ENCODE measurements at places on chromosomes 6 and 20.

- no peak for DNase-seq
These were observed 8.6 kb downstream of the SULF2 start for GRCh38 chr20:47776639-47777038.

- DNase-seq = no peak
These were observed 505.4 kb upstream of the CITED2 start for GRCh38 chr6:139879823-139880356.

GRCh38 chr6:42933205-42933604 lies 3.9 kb downstream of the CNPY3 start:
- no peak for DNase-seq

- DNase-seq = peak; percentile 64
These were observed 55.5 kb upstream of the SGK1 start for GRCh38 chr6:134373282-134373922.

GRCh38 chr6:151130329-151130728 lies 109.4 kb upstream of the AKAP12 start:
- no peak for DNase-seq

DNA sequence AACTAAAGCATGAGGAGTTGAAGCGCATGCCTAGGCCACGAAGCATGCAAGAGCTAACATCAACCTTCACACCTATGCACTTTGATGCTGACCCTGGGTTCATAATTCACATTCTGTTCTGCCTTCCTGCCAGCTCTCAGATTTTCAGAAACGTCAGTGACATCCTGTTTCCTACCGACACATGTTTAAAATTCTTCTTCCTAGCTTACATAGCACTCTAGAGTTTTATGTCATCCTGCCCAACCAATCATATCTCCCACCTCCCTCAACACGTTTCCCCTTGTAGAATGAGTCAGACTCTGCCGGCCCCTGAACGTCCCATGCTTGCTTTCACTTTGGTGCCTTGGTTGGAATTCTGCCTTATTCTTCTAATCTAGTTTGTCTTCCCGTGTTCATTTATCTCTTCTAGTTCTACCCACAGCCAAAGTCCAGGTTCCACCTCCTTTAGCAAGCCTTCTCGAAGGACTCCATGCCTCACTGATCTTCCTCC lies 97.2 kb upstream of the MAP7 start:
- DNase-seq = peak; percentile 41

GRCh38 chr6:56953597-56954402 lies 1.1 kb upstream of the BEND6 start:
- DNase-seq = peak; percentile 45

- no peak for DNase-seq
These were observed 5.6 kb upstream of the CFB start for GRCh38 chr6:31940256-31940664.

DNA sequence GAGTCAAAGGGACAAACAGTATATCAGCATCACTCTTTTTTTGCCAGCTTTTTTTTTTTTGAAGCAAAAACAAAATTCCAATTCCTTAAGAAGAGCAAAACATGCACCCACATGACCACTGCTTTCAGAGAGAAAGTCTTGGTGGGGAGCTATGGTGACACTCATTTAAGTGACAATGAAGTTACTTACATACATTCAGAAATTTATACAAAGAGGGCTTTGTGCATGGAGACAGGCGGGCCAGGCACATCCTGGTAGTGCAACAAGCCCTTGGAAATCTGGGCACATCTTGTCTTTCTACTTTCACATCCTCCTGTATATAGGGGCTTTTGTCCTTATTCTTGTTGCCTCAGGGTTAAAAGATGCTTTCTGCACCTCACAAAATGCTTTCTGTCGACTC lies 55.9 kb downstream of the IL22RA2 start:
- DNase-seq = no peak

All from GM20000 (cell line).